ENCODE measurements at places on chromosomes 2 and 18.

DNA sequence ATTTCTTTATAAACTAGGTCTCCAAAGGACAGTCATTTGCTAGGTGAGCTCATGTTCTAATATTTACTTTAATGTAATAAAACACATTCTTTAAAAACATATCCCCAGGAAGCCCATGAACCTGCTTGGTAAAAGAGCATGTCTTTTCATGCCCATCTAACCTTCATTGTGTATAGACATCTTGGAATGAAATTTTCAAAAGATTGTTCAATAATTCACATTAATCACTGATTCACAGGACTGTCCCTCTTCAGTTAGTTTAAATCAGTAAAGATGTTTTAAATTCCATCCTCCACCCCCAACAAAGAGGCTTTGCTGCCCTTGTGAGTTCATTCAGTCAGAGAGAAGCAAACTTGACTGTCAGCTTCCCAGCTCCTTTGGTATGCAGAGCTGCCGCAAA is 633.4 kb upstream of the CELF4 start:
- no peak for DNase-seq

- no peak for DNase-seq
These were observed 5.4 kb downstream of the SOX11 start for GRCh38 chr2:5697562-5697961.

GRCh38 chr18:74722237-74722636 is 124.6 kb downstream of the ZNF407 start:
- DNase-seq, result no peak

- DNase-seq, result no peak
These were observed 47.6 kb upstream of the ZFP36L2 start for GRCh38 chr2:43274055-43274454.

DNA sequence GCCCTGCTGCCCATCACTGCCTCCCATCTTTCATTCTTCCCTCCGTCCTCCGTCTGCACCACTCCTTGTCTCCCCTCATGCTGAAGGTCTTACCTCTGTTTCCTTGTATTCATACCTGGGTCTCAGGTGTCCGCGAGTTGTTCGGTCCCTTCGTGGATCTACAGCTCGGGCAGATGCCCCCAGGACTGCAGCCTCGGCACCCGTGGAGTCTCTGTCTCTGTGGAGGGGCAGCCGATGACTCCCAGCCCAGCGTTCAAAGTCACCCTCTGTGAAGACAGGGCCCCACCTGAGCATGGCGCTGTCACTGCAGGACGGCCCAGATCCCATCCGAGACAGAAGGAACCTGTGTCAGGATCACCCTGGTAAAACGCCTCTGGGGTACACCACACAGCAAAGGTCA is 480.0 kb upstream of the SALL3 start:
- DNase-seq, result no peak

Data from globus pallidus (tissue), 1 donor.